Fibroblast of skin of back (primary cell): ENCODE measurements at places on chromosomes 11 and 22.

DNA sequence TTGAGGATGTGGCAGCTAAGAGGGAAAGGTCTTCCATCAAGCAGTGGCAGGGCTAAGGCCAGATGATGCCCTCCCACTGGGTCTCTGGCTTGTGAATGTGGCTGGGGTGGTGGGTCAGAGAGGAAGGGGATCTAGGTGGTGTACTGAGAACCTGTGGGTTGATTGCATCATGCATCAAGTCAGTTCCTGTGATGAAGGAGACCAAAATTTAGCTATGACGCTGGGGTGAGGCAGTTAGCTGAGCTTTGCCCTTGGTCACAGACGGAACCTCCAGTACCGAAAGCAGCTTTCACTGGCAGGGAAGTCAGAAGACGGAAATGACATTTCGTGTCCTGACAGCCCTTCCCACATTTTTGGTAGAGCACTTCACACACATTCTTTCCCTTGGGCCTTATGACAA, 20.7 kb downstream of the ATG16L2 start:
- DNase-seq = no peak

DNA sequence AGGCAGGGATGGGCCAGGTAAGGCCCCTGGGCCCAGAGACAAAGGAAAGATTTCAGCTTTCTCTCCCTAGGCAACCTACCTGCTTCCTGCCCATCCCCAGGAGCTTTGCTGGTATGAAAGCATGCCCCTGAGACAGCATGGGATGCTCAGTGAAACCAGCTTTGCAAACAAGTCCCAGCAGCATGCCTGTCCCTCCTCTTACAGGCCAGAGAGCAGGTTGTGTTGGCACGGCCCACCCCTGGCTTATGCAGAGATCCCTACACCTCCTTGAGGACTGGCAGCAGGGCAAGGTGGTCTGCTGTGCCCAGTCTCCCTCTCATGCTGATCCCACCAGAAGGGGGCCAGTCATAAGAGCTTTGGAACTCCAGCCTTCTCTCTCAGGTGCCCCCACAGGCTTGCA, 3.1 kb downstream of the SCN4B start:
- no peak for DNase-seq

- DNase-seq = no peak
Measured at GRCh38 chr11:60910711-60911380, 3.1 kb upstream of the TMEM109 start.

- DNase-seq = no peak
Measured at GRCh38 chr11:109870297-109870696, 222.9 kb upstream of the ZC3H12C start.

DNA sequence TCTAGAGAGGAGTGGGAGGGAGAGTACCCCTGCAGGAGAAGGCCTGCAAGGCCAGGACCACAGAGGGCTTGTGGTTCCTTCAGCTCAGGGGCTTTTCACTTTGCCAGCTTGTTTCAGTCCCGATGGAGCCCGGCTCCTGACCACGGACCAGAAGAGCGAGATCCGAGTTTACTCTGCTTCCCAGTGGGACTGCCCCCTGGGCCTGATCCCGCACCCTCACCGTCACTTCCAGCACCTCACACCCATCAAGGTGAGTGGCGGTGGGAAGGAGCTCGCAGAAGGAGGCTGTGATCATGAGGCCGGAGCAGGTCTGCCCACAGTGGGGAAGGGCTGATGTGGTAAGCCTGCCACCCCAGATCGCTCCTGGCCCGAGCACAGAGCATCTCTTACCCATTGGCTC, 13.5 kb downstream of the ACP2 start:
- no peak for DNase-seq

DNA sequence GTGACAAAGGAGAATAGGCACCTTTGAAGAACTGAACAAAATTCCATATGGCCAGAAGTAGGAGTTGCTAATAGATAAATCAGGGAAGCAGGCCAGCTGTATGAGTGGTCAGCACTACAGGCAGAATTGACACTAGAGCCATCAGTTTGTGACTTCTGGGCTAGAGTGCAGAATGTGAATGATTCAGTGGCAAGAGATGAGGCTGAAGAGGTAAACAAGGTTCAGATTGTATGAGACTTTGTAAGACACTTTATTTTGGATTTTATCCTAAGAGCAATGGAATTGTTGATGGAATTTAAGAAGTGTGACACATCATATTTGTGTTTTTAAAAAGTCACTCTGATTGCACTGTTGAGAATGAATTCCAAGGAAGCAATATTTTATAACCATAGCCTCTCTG, 12.9 kb downstream of the BIRC3 start:
- DNase-seq = peak; percentile 89

GRCh38 chr22:35552196-35552842, 11.7 kb downstream of the RASD2 start:
- peak; percentile 51 for DNase-seq

GRCh38 chr22:27405672-27406388, 395.7 kb downstream of the MN1 start:
- DNase-seq = peak; percentile 58

GRCh38 chr11:95318498-95318897, 87.5 kb upstream of the SESN3 start:
- no peak for DNase-seq

- peak; percentile 11 for DNase-seq
Measured at GRCh38 chr11:98365190-98365589, 655.6 kb upstream of the CNTN5 start.

DNA sequence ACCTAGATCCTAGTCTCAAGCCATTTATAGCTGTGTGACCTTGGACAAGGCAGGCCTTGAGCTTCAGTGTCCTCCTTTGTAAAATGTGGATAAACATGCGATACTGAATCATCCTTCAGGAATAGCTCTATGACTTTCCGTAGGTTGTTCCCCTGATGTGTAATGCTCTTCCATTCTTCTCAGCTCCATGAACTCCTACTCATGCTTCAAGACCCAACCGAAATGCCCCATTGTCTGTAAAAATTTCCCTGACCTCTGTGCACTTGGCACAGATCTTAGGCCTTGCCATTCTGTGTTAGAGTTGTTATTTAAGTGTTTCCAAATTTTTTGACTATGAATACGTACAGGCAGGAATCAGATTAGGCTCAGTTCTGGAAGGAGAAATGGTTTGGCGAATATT, 3.3 kb upstream of the BEST1 start:
- DNase-seq = no peak

GRCh38 chr11:98227278-98227677, 793.5 kb upstream of the CNTN5 start:
- DNase-seq = peak; percentile 1

DNA sequence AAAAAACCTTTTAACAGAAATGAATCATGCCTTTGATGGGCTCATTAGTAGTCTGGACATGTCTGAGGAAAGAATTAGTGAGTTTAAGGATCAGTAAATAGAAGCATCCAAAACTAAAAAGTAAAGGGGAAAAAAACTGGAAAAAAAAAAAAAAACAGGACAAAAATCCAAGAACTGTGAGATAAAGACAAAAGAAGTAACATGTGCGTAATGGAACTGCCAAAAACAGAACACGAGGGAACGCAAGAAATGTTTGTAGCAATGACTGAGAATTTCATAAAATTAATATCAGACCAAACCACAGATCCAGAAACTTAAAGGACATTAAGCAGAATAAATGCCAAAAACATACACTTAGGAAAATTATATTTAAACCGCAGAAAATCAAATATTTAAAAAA, 77.4 kb downstream of the MS4A13 start:
- DNase-seq = no peak

GRCh38 chr11:60116996-60117790, 28.7 kb downstream of the MS4A2 start:
- no peak for DNase-seq

- peak; percentile 18 for DNase-seq
Measured at GRCh38 chr11:83070731-83071566, 748 bp downstream of the RAB30 start.

DNA sequence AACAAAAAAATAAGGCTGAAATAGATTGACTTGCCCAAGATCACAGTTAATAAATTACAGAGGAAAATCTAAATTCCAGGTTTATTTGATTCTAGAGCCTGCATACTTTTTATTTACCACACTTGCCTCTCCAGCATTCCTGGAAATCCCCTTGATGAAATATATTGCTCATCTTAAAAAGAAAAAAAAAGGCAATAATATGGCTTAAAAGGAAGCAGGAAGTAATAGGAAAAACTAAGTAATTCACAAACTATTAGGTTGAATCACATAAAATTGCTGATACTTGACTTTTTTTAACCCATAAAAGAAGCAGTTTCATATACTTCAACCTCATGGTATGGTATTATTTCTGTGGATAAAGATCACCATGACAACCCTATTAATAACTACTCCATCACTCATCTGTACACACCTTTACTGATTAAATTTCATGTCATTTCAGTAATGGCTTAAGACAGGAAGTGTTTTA, 52.9 kb downstream of the COPB1 start:
- peak; percentile 76 for DNase-seq

DNA sequence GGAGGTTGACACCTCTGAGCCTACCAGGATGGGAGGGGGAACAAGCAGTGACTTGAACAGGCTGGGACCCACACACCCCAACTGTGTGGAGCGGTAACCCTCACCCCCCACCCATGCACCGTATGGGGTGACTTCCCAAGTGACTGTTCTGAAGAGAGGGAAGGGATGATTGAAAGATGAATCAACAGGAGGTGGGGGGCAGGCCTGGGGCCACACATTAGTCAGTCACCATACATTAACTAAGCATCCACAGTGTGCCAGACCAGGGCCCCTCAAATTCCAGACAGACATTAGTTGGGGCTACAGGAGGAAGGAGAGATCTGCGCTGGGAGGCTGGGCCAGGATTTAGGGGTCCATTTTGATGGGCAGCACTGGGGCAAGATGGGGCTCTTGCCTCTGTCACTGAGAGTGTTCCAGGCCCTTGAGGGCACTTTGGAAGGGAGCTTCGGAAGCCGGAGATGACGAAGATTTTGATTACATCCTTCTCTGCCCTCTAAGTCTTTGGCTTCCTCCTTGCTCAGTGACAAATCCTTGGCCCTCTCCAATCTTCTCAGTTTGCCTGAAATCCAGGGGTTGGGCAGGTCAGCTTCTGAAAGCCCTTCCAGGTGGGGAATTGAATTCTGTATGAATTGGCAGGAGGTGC, 966 bp downstream of the SMTN start:
- peak; percentile 58 for DNase-seq
